Cerebellar cortex (tissue), 1 donor: ENCODE measurements at places on chromosomes 5 and 9.

DNA sequence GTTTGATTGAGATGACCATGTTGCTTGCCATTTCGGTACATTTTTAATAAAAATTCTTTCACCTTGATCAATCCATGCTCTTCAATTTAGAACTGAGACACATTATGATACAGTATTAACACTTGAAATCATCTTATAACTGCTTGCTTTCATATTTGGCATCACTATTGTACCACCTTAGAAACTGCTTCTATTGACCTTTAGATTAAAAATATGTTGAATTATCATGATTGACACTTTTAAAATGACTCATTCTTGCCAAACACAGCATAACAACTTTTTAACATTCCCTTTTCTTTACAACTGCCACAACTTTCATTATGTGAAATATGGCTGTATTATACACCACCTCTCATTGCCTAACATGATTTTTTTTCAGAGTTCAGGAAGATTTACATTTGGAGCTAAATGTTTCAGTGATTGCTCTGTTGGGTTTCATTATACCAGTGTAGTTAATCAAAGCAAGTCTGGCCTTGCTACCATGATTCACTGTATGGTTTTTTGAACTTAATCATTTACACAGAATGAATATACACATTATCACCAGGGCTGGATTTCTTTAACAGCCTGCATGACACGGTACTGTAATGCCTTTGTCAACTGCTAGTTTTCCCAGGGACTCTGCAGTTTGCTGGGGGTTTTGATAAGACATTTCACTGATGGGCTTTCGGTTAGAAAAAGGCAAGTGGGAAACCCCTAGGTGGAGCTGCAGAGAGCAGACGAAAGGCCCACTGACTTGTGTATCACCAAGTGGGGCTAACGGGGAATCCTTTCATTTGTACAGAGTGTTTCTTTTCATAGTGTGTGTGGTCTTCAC is 93.6 kb upstream of the TLE4 start:
- peak; percentile 36 for DNase-seq

- DNase-seq: peak; percentile 70
These were observed 560.7 kb downstream of the HTR1A start for GRCh38 chr5:63401436-63402046.

GRCh38 chr5:2658447-2658846 is 93.0 kb downstream of the IRX2 start:
- no peak for DNase-seq

GRCh38 chr5:111628901-111629300 is 116.6 kb upstream of the STARD4 start:
- DNase-seq: no peak

GRCh38 chr5:155451106-155451505 is 437.6 kb downstream of the KIF4B start:
- no peak for DNase-seq

DNA sequence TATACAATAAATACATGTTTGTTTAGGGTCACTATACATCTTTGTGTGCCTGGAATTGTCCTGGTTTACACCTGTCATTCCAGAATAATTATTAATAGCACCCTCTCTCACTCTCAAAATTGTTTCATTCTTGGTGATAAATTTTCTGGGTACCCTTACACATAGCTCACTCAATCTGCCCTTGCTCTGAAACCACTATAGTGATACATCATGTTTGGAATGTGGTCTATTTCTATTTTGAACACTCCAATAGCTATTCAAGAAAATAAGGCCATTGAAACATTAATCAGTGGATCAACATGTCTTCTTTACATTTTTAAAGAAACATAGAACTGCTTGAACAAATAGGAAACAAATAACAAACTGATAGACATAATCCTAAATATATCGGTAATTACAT is 158.7 kb downstream of the ARRDC3 start:
- DNase-seq: no peak

DNA sequence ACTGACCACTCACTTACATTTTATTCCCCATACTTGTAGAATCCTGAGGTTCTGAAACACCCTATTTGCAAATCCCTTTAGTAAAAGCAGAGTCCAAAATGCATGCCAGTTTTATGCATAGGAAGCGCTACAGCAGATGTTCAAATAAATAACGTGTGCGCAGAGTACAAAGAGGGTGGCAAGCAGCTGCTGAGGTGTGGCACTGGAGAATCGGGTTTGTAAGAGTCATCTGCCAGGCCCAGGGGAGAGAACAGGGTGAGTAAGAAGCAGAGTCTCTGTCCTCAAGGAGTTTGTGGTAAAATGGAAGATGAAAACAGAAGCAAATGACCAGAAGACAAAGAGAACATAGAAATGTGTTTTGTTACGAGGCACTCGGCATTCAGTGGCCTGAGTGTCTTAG is 288.8 kb downstream of the GLIS3 start:
- no peak for DNase-seq

- no peak for DNase-seq
These were observed 1.0 kb downstream of the LRRC8A start for GRCh38 chr9:128882677-128883603.

GRCh38 chr9:115884846-115885245 is 268.7 kb upstream of the PAPPA start:
- DNase-seq: no peak

DNA sequence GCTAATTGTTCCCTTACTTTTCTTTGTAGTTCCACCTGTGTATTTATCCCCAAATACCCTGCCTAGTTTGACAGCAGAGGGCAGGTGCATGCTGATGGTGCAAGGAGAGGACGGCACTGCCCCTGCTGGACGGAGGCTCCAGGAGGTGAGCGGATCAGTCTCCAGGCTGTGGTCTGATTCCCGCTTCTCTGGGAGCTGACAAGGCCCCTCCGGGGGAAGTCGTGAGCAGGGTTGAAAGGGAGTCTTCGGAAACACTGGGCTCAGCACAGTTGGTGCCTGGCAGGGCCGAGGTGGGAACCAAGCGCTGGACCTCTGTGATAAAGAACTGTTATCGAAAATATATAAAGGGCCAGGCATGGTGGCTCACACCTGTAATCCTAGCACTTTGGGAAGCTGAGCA is 52.9 kb downstream of the RASGEF1C start:
- DNase-seq: no peak

DNA sequence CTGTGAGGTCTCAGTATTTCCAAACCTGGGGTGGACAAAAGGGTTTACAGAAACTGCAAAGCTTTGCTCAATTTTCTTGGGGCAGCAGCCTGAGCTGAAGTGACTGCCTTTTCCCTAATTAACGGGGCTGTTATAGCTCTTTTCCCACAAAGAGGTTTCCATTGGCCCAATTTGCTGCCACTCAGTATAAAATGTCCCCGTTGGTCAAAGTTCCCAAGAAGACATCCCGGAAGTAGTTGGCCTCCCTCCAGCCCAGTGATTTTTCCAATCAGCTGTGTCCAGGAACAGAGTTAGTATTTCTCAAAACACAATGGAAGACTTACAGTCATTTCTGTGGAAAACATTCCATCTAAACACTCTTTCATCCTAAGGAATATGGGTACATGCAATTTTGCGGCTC is 643.6 kb downstream of the ACTL7B start:
- DNase-seq: no peak

- no peak for DNase-seq
These were observed 46.2 kb upstream of the PRRC1 start for GRCh38 chr5:127471211-127471610.

- no peak for DNase-seq
These were observed 237.7 kb downstream of the SH3GL2 start for GRCh38 chr9:17816431-17817027.

DNA sequence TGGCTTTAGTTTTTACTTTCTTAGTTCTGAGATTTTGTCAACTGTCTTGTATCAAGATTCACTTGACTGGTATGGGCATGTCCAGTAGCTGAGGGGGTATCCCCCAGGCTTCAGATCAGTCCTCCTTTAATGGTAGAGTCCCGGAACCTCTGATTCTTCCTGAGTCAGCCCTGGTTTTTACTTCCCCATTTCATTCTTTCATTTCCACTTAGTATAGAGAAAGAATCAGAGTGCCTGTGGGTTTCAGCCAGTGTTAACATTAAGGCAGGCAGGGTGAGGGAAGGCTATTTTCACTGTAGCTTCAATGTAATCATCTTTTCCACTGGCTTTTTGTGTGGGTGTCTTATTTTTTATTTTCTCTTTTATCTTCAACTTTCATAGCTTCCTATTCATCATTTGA is 8.3 kb upstream of the COMMD10 start:
- DNase-seq: no peak

- peak; percentile 63 for DNase-seq
These were observed 18.5 kb downstream of the MRPS27 start for GRCh38 chr5:72301557-72301956.

GRCh38 chr5:6273090-6273735 is 105.1 kb downstream of the MED10 start:
- DNase-seq: no peak

DNA sequence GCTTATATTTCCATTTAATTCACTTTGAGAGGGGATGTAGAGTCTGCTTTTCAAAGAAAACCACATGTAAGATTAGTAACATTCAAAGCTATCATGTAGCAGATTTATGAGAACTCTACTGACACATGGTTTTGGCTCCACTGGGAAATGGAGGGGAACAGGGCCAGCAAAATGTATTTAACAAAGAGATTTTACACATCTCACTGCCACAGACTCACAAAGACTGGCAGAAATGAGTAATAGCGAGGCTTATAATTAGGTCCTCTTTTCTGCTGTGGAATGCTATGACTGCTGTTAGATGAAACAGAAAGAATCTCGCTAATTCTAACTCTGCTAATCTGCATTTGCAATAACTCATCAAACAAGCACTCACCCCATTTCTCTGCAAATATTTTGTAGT is 4.5 kb downstream of the DAP start:
- no peak for DNase-seq

- DNase-seq: no peak
These were observed 1.7 kb downstream of the GFI1B start for GRCh38 chr9:132980157-132980556.

GRCh38 chr5:143182901-143183820 is 220.3 kb downstream of the NR3C1 start:
- DNase-seq: no peak

DNA sequence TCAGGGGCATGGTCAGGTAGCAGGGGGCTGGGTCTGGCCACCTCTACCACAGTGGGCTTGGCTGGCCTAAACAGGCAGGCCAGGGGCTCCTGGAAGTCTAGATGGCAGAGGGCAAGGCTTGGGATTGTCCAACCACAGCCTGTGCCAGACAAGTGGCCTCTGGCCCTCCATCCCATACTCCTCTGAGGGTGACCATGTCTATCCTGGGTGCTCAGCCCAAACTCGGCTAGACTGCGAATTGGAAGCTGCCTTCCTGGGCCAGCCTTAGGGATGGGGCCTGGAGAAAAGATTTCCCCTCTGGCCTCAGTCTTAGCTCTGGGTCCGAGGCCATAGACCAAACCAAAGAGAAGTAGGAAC is 110.5 kb downstream of the PHF2 start:
- no peak for DNase-seq

GRCh38 chr5:95730730-95731570 is at the start of gene RHOBTB3:
Gene RHOBTB3, plus strand, starts transcription at chr5:95731336. Its CDS starts 347 bp downstream, at chr5:95731683.
- peak; percentile 61 for DNase-seq

DNA sequence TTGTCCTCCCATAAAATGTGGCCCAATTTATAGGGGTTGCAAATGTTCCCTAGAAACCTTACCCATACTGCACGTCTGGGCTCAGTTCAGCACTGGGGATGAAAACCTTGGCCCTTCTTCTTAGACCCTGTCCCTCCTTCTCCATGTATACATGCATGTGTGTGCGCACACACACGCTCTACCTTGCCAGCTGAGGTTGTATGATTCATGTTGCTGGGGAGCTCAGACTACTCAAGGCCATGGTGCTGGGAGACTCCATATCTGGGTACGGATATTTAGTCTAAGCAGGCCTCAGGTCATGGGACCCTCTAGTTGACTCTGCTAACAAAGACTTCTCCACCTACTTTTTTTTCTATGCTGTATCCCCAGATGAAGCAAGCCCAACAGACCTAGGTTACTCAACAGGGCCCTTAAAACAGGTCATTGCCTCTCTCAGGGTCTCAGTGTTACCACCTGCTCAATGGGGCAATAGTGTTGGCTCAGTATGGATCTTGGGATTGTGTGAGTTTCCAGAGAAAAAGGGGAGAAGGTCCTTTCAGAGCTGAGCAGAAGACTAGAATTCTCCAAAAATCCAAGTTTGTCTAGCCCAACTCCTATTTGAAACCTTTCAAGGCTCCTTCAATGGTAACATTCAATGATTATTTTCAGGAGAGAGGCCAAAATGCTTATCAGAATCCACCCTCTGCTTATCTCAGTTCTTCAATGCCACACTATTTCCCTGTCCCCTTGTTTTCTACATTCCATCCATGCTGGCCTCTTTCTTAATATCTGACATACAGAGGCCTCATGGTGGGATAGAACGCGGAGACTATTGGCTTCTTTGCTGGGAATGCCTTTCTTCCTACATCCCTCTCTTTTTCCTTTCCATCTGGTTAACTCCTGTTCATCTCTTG is 123.6 kb upstream of the PITX1 start:
- no peak for DNase-seq

DNA sequence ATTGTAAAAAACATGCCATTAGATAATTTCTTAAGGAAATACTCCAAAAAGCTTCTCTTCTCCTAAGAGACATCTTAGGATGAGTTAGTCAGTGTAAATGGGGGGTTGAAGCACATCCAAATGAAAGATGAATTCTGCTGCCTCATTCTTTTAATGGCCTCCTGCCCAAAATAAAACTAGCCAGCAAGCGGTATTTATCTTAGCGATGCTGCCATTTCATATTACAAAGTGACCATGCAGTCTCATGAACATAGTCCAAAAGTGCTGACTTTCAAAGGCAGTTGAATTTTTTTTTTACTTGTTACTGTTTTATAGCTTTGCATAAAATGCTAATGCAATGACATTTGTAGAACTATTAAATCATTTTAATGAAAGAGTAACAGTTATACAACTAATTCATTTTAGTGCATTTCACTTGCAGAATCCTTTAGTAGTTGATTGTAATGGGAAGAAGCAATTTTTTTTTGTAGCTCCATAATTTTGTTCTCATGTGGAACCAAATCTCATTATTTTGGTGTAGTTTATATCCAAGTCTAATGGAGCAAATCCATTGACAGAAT is 151.5 kb downstream of the CAVIN4 start:
- no peak for DNase-seq

DNA sequence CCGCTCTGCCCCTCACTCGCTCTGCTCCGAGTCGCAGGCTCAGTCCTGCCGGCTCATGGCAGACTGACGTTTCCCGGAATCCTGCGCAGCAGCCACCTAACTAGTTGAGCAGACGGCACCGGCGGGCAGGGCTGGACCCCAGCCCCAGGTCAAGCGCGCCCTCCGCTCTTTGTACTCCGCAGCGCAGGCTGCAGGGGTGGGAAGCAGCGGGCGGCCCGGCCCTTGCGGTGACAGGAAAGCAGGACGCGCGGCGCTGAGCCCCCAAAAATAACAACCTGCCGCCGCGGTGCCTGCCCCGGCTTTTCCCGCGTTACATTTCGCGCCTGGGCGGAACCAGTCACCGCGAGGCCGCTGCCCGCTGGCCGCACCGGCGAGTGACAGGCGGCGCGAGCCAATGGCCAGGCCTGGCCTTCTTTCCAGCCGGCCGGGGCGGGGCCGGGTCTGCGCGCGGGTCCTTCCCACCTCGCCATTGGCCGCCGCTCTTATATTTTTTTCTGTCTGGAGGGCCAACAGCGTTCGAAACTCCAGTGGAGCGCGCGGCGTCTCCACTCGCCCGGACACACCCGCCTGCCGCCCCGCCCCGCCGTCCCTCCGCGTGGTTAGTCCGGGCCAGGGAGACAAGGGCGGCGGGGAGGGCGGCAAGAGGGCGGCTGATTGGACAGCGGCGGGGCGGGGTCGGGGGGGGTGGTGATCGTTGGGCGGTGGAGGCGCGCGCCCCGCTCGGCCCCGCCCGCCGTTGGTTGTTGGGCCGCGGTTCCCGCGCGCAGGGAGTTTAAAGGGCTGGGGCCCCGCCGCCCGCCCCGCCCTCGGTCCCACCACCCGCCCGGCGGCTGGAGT is at the start of gene ZNF367:
Gene ZNF367 (minus strand): TSS at position 288 of the 837 bp plus-strand sequence. CDS start 338 bp downstream, outside the sequence.
- DNase-seq: peak; percentile 97

- DNase-seq: no peak
These were observed 8.5 kb downstream of the NEK6 start for GRCh38 chr9:124266139-124266825.
